HuH-7 (cell line): ENCODE measurements at places on chromosomes 11 and 22.
A peak's percentile ranks its signal among the peaks of the same experiment; 100 is the strongest.

GRCh38 chr11:82776377-82776776 is 42.7 kb upstream of the FAM181B start:
- DNase-seq = no peak

- DNase-seq = no peak
Observed at GRCh38 chr11:119335655-119336543, 1.6 kb downstream of the RNF26 start.

- no peak for DNase-seq
Observed at GRCh38 chr11:80873310-80873999, 1432.6 kb upstream of the TENM4 start.

DNA sequence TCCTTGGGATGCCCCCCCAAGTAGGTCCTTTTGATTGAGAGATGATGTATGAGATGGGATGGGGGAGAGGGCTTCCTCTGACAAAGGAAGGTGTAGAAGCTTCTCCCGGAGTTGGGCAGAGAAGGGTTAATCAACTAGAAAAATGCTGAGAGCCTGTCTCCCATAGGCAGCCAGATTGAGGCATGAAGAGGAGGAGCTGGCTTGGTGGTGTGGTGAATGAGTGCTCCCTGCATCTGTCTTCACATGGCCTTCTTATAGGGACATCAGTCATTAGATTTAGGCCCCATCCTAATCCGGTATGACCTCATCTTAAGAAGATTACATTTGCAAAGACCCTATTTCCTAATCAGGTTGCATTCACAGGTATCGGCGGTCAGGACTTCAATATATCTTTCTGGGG is 61.1 kb downstream of the NFAM1 start:
- no peak for DNase-seq

GRCh38 chr11:111360150-111361043 is 18.7 kb downstream of the POU2AF1 start:
- DNase-seq = peak; percentile 90

DNA sequence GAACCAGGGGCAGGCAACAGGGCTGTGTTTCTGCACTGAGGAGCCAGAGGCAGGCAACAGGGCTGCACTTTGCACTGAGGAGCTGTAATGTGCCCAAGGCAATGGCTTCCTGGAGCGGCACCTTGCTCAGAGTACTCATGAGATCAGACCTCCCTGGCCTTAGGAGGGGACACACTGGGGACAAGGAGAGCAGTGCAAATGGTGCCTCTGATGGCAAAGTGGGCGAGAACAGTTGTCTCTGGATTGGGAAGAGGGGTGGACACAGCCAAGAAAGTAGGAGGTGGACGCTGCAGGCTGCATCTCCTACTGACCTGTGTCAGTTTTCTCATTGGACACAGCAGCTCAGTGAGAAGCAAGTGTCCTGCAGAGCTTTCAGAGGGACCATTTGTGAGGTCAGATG is 1443.3 kb downstream of the TBC1D22A start:
- DNase-seq = no peak

DNA sequence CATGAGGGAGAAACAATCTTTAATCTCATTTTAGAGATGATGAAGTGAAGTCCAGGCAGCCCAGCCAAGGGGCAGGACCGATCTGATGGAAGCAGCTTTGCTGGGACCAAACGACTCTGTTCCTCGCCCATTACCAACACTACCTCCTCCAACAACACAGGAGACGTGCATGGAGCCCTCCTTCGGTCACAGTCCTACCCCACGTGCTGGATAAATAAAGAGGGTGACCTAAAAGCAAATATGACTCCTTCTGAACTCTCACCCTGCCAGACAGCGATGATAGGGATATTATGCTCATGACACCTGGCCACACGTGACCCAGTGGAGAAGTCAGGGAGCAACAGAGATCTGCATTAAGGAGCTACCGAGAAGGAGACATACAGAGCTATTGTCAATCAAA is 26.0 kb downstream of the SCGB1A1 start:
- DNase-seq = no peak

GRCh38 chr11:2804189-2804588 is 81.4 kb downstream of the CDKN1C start:
- no peak for DNase-seq

DNA sequence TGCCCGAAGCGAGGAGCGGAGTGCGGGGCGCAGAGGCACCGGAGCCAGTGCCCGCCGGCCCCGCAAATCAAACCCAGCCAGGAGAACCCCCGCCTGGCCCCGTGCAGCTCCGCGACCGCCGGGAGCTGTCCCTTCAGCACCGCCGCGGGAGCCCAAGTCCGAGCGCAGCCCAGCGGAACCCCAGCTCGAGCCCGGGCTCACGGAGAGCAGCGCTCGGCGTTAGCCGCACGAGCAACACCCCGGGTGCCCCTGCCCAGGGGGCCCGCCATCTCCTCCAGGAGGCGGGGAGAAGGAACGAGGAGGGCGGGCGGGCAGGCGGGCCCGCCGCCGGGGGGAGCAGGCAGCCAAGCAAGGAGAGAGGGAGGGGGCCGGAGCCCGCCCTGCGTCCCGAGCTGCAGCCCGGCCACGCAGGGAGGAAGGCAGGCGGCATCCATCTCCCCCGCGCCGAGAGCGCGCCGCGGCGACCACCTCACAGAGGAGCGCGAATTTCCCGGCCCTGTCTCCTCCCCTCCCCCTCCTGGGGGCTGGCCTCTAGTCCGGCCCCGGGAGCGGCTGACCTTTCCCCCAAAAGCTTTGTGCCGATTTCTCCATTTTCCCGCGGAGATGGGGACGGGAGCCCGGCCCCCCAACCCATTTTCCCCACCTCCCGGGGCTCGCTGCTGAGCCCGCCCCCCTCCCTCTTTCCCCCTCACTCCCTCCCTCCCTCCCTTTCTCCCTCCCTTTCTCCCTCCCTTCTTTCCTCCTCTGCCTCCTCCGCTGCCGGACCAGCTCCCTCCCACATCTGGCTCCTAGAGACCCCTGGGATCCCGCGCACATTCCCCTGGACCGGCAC is 621 bp downstream of the KCNC1 start:
- peak; percentile 79 for DNase-seq

DNA sequence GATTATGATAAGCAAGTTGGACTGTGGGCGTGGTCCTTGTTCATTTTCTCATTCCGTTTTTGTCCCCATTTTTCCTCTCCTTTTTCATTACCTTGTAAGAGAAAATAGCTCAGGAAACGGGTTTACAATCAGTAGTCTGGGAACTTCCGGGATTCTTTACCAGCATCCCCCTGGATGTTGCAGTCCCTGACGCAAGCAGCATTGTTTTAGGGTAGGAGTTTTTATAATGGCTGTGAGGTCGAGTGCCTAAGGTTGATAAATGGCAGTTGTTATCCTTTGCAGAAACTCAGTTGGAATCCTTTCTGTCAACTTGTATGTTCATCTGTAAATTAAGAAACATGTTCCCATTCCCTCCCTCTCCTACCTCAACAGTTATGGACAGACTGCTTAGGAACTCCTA is 68.3 kb downstream of the ARHGEF12 start:
- DNase-seq = peak; percentile 8

GRCh38 chr11:34910817-34911216 is 5.4 kb downstream of the APIP start:
- DNase-seq = no peak

GRCh38 chr11:110297726-110298300 is 1.4 kb upstream of the RDX start:
- peak; percentile 50 for DNase-seq

GRCh38 chr22:50529897-50530579 is at the start of gene TYMP:
Gene TYMP (minus strand): TSS chr22:50530012. CDS start chr22:50529709, 303 bp downstream.
- DNase-seq = no peak

DNA sequence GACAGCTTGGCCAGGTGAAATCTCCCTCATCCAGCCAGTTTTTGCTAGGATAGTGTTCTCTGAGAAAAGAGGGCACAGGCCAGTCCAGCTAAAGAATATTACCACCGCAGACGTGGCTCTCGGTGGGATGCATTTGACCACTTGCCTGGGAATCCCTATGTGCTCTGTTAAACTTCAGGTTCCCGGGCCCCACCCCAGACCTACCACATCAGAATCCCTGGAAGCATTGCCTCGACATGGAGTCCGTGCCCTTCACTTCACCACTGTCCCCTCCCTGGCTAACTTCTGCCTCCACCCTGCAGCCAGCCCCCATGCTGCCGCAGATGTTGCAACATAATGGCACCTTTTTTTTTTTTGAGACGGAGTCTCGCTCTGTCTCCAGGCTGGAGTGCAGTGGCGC is 56.9 kb upstream of the EMID1 start:
- no peak for DNase-seq

DNA sequence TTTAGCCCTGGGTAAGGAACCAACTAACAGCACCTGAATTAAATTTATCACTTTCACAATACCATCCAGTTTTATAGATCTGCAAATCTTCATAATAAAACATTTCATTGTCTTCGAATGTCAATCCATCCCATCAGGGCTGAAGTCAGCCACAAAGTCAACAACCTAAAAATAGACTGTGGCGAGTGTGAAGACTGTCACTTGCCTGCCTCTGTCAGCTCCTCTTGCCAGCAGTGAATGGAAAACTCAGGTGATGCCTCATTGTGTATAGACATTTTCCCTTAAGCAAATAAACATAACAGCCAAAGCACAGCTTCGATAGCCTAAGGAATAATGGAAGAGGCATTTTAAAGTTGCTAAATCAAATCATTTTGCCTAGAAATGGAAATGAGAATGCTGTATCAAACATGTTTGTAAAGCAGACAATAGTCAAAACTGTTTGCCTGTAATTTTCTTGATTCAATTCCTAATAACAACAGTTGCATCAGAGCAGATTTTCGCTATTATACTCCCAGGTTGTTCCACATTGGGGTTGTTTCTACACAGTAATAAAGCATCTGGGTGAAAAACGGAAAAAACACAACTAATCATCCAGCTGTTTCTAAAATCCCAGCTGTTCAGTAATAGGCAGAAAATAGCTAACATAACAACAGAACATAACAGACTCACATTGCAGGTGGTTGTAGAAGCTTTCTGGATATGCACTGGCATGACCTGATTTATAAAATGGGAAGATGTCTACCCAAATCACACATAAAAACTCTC is 15.7 kb downstream of the KCNA4 start:
- no peak for DNase-seq

DNA sequence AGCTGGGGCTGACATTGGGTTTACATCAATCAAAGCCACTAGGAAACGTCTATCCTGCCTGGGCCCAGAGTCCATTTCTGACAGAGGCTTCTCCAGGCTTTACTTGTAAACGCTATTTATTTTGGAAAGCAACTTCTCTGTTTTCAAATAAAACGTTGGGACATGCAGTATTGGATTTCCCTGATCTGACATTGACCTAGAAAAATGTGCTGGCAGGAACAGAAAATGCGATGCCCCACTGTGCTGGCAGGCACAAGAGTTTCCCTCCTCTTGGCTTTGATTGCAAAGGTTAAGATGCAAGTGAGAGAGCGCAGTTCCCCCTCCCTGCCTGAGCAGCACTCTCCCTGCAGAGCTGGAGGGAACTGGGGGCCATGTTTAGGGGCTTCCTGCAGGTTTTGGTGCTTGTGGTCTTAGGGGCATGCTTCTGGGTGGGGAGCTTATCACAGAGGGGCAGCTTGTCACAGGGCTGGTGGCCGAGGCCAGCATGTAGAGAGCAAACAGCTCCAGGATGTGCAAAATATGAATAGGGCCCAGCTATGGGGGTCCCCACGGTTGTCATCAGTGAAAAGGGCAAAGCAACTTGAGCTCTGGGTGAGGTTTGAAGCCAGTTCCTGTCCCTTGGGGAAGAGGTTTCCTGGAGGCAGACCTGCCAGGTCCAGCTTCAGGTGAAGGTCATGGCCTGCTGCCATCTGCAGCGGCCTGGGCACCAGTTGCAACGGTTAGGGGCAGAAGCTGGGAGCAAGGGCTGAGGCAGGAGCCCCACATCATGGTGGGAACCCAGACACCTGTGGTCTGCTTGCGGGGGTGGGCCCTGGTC is 42.3 kb upstream of the DKK3 start:
- no peak for DNase-seq

- DNase-seq = no peak
Observed at GRCh38 chr11:59773083-59773440, 17.9 kb downstream of the STX3 start.

- no peak for DNase-seq
Observed at GRCh38 chr22:50307890-50308596, 597 bp upstream of the PLXNB2 start.

DNA sequence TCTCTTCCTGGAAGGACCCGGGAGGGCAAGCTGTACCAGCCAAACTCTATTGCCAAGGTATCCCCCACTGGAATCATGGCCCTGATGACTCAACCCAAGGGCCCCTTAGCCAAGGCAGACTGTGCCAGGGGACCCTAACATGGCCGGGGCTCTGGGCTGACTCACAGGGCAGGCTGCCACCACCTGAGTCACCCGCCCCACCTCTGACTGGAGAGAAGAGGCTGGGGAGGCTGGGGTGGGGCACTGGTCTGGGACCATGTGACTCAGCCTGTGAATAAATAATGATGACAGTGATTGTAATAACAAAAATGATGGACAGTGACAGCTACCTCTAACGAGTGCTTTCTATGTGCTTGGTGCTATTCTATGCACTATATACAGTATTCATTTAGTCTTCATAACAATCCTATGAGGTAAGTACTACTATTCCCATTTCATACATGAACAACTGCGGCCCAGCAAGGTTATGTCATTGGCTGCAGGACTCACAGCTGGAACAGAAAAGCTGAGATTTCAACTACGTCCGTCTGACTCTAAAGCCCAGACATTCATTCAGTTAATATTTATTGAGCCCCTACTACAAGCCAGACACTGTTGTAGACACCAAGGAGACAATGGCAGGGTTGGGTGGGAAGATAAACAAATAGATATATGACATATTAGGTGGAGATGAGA is 84.2 kb downstream of the FBXO7 start:
- no peak for DNase-seq

DNA sequence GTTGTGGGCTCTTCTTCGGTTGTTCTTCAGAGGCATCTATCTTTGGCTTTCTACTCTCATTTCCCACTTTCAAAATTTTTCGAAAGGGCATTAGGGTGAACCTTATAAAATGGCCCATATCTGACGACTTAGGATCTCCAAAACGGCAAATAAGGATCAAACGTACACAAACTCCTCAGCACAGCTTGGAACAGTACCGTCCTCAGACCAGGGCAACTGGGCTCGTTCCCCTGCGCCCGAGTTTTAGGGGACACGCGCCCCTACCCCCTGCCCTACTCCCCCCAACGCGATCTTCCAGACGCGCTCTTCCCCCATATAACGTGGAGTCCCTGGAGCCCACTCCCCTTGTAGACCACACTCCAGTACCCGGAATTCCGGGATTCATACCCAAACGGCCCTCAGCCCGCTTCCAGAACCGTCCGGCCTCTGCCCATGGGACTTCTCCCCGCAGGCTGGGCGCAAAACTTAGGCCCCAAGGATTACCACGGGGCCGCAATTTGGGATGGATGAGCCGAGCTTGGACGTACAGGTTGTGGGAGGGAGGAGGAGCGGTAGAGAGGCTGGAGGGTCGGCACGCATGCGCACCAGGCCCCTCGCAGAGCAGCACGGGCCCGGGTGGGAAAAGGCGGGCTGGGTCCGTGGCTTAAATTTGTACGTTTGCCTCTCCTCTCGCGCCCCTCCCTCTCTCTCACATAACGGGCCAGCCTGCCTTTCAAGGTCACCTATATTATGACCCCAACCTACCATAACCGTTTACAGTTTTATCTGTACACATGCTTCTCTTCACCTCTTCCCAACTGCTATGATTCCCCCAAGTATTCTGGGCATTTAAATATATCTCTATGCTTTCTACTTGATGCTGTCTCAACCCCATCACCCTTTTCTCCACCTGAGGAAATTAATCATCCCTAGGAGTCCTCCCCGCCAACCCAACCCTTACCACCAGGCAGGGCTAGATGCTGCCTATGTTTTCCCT is 3.4 kb downstream of the CCDC89 start:
- DNase-seq = peak; percentile 84

- DNase-seq = no peak
Observed at GRCh38 chr11:134659882-134660281, 247.8 kb upstream of the B3GAT1 start.
